ENCODE measurements at places on chromosomes 7 and 10.

GRCh38 chr10:17109046-17109445 lies 20.6 kb downstream of the CUBN start:
- no peak for DNase-seq

DNA sequence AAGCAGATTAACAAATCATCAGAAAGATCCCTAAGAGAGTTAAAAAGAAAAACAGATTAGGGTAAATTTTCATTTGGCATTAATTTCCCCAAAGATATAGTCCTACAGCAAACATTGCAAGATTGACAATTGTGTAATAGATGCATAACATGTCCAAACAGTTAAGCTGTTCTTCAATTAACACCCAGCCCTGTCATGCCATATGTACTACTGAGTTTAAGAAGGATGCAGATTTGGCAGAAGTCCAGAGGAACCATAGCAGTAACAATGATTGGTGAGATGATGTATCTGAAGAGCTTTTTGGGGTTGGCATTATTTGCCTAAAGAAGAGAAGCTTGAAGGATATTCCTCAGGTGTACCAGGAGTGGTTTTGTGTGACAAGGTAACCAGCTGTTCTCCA lies 287.6 kb downstream of the LRMDA start:
- no peak for DNase-seq

DNA sequence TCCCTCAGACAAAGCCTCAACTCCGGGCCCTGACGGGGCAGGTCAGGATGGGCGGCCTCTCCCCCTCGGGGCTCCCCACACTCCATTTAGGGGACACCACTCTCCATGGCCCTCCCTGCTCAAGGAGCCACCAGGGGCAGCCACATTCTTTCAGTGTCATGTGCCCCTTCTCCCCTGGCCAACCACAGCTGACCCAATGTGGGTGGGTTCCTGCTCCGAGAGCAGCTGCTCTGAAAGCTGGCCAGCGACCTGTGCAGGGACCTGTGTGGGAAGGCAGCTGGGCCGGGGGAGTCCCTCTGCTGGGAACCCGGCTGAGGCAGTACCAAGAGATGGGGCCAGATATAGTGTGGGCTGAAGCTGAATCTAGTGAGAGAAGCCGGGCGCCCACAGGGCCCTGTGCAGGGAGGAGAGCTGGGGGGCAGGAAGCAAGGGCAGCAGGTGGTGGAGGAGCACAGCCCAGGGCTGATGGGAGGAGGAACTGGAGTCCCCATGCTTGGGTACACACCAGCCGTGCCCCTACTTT lies 40.6 kb upstream of the NPFFR1 start:
- no peak for DNase-seq

GRCh38 chr10:96619796-96620773 lies 33.3 kb upstream of the TM9SF3 start:
- no peak for DNase-seq

DNA sequence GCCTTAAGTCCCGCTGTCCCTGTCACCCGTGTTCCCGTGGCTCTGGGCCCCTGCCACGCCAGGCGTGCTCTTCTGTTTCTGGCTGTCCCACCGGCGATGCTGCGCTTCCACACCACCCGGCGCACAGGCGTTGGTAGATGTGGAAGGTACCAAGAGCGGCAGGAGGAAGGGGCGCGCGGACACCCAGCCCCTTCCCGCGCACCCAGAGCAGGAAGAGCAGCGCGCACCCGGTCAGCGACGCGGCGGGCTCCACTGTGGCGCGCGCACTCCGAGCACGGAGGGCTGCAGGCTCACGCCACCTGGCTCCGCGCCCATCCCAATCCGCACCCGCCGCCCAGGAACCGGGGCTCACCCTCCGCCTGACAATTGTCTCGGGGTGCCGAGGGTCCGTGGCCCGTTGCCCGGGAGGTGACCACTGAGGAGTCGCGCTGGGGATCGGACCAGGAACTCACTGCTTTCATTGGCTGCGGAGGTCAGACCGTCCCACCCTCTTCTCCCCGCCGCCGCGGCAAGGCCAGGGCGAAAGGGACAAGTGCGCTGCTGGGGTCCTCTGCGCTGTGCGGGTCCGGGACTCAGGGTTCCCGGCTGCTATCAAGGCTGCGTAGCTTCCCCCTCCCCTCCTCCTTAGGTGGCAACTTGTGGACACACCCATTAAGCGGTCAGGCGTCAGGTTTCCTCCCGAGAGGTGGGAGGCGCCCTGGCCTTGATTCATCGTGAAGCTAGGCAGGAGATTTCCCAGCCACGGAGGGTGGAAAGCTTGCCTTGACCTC lies 121.6 kb upstream of the ZNF92 start:
- no peak for DNase-seq

- no peak for DNase-seq
Measured at GRCh38 chr7:11298220-11298619, 324.5 kb downstream of the PHF14 start.

DNA sequence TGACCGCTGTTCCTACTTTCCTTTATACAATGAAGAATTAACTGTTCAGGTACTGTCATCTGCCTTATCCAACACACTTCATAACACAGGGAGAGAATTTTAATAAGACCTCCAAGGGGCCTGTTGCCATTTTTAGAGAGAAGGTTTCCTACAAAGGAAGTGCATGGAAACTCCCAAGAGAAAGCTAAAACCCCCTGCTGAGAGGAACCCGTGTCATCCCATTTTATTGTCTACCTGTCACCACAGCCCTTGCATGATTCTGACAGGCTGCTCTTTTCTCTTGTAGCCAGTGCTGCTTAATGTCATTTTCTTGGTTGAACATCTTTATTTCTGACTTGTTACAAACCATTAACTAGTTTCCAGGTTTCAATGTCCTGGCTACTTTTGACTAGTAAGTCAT lies 98.4 kb downstream of the SNX10 start:
- DNase-seq, result no peak

DNA sequence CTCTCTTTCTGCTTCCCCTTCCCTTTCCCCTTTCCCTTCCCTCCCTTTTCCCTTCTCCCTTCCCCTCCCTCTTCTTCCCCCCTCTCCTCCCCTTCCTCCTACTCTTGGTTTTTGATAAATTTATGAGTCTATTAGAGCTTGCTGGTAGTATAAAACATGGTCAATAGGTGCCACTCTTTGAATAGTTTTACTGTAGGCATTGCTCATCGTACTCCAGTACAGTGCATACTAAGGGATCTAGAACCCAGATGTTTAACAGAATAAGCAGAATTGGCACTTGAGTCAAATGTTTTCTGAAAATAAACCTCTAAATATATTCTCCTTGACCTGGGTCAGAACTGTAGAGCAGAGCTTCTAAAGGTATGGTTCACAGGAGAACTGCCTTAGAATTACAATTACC lies 126.7 kb downstream of the SORCS3 start:
- no peak for DNase-seq

DNA sequence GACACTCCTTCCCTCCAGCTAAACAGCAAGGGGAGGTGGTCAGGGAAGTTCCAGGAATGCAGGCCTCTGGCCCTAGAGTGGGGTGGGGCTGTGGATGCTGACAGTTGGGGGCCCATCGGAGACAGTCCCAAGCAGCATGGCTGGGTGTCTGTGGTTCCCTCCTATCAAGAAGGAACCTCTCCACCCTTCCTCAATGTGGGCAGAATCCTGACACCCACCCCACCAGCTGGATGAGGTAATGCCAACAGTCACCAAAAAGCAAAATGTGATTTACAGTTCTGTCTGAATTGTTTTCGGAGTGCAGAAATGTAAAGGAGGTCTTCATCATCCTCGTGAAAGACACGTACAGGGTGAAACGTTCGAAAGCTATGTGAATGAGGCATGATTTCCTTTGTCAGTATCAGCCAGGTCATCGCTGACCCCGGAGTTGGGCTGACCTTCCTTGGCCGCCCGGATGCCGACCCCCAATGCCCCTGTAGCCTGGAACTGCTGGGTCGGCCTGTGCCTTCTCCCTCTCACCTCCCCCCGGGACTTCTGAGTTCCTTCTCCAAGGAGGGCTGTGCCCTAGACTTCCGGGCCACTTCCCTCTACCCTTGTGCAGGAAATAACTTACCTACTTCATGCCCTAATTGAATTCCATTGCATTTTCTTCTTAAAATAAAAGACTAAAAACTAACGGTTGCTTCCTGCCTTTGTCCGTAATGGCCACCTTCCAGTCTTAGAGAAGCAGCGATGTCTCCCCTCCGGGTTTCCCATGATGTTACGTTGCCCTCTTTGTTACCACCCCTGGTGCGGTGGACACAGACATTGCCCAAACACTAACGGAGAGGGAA lies 24.5 kb downstream of the FOXK1 start:
- no peak for DNase-seq

DNA sequence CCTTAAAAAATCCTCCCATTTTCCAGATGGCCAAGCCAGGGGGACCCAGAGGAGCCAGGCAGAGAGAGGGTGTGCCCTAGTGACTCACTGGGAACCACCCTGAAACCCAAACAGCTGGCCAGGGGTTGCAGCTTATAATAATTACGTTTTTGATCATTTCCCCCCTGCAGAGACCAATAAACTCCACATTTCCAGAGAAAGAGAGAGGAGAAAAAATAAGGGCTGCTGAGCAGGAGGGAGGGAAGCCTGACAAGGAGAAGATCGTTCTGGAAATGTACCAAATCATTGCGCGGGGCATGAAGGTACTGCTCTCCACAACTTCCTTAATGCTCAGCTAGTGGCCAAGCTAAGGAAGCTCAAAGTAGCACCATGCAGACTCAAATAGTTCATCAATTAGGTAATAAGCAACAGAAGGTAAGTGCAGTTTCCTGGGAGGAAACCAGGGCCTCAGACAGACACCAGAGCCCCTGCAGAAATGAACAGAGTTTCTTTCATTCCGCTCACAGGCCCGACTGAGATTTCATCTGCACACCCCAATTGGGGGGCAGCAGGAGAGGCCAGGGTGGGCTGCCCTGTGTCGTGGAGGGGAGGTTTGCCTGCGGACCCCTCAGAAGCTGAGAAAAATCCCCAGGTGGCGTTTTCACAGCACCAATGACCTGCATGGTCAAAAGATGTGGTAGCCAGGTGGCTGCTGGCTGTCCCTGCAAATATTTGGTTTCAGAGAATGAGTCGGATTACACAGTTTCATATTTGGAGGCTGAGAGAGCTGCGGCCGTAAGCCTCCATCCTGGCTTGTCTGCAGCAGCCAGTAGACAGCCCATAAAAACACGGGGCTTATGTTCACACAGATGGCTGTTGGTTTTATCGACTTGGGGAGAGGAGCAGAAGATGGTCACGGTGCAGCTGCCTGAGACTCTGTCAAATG lies 153.2 kb upstream of the LYZL2 start:
- no peak for DNase-seq

DNA sequence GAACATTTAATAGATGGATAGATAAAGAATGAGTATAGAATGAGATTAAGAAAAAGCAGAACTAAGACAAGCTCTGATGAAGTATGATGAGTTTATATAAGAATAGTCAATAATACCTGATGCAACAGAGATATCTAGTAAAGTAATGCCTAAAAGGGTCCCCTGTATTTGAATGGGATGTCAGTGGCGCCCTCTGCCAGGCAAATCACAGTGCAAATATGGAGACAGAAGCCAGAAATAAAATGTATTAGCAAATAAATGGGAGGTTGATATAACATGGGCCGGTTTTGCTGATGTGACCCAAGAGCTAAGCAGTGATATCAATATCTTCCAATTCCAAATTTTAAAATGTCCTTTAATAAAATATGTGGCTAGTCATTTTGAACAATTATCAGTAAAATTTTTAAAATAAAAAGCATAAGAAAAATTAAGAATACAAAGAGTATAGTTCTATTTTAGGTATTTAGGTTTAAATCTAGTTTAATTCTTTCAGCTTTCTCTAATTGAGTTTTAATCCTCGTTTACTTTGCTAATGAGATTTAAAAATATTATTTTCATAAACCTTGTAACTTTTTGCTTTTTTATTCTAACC lies 62.6 kb downstream of the ADK start:
- peak; percentile 34 for DNase-seq

GRCh38 chr10:126087796-126088505 lies 191.6 kb downstream of the FANK1 start:
- no peak for DNase-seq

DNA sequence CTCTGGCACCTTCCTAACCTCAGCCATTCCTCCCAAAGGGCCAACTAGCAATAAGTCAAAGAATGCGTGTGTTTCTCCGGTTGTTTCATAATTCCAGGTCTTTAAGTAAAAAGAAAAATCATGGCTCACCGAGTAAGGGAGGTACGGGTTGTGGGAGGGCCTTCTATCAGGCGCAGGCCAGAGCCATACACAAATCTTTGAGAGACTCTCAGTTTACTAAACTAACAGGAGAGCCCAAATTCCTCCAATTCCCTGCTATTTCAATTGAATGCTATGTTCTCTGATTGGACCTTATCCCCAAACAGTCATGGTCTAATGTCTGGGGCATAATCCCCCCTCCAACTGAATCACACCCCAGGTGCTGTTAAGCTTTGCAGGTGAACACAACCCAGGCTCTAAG lies 26.2 kb upstream of the SLF2 start:
- DNase-seq, result no peak

GRCh38 chr10:106764360-106764759 lies 400.1 kb downstream of the SORCS1 start:
- DNase-seq, result no peak

DNA sequence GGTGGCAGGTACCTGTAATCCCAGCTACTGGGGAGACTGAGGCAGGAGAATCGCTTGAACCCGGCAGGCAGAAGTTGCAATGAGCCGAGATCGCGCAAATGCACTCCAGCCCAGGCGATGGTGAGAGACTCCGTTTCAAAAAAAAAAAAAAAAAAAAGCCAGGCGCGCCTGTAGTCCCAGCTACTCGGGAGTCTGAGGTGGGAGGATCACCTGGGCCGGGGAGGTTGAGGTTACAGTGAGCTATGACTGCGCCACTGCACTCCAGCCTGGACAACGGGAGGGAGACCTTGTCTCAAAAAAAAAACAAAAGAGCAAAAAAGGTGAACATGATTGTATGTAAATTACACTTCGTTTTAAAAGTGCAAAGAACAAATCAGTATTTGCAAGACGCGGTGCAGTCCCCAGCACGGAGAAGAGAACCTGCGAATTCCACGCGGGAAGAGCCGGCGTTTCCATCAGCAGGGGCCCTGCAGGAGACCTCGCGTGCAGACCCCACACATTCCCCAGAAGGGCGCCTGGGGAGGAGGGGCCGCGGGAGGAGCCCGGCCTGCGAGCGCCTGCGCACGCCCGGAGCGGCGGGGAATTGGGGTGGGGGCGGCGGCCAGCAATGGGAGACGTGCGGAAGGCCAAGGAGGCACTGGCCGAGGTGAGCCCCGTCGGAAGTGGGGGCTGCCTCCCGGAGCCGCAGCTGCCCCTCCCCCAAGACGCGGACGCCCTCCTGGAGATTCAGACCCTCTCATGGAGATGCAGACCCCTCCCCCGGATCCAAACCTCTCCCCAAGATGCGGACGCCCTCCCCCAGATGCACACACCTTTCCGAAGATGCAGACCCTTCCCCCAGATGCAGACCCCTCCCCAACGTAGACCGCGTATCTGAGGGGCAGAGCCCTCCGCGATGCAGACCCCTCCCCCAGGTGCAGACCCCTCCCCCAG lies 16.7 kb upstream of the SUN1 start:
- no peak for DNase-seq

GRCh38 chr10:82288461-82288881 lies 413.5 kb downstream of the NRG3 start:
- DNase-seq, result no peak

GRCh38 chr10:30857803-30858202 lies 173.9 kb downstream of the ZNF438 start:
- DNase-seq, result no peak

GRCh38 chr10:50251394-50251793 lies at the start of gene ASAH2:
Gene ASAH2, minus strand, starts transcription at chr10:50251516. Its CDS starts 2,906 bp downstream, at chr10:50248610.
- no peak for DNase-seq

GRCh38 chr10:4688601-4689000 lies 137.4 kb upstream of the AKR1E2 start:
- no peak for DNase-seq

All from stimulated activated CD4-positive, alpha-beta T cell treated with anti-CD3 and anti-CD28 coated beads, Interleukin-4, amount 100 ng/mL, for 4 hours (primary cell).